Stimulated activated CD8-positive, alpha-beta memory T cell treated with anti-CD3 and anti-CD28 coated beads, Interleukin-4, amount 100 ng/mL, for 1 hour (primary cell): ENCODE measurements at places on chromosomes 6 and 20.

GRCh38 chr20:63545814-63546213, 1.7 kb downstream of the SRMS start:
- DNase-seq, result no peak

- DNase-seq, result no peak
Observed at GRCh38 chr6:28982476-28983266, 22.4 kb downstream of the ZNF311 start.

- DNase-seq, result no peak
Observed at GRCh38 chr6:35465646-35466045, 2.6 kb upstream of the RPL10A start.

DNA sequence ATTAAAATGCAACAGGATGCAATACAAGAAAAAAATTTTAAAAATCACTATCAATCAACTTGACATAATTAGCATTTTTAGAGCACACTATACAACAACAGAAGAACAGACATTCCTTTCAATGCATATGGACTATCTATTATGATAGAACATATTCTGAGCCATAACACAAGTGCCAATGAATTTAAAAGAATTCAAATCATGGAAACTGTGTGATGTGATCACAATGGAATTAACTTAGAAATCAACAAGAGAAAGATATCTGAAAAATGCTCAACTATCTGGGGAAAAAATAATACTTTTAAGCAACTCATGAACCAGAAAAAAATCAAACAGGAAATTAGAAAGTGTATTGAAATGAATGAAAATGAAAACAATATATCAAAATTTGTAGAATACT, 106.3 kb downstream of the ADTRP start:
- no peak for DNase-seq

- no peak for DNase-seq
Observed at GRCh38 chr6:106069478-106069877, 16.7 kb upstream of the PRDM1 start.

DNA sequence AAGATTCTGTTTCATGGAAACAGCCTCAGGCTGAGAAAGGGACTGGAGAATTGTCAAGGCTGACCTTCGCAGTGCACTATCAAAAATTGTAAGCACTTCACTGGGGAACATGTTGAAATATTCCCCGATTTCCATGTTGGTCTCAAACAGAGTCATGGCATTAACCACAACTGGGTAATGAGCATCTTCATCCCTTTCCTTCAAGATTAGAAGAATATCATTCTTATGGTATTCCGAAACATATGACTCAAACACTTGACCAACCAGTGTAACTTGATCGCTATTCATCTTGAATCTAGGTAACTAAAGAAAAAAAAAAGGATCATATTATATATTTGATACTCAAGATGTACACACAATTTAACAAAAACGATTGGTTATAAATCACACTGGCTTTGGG, 3.5 kb downstream of the MCM9 start:
- DNase-seq, result no peak

GRCh38 chr6:147774856-147775255, 266.4 kb downstream of the SAMD5 start:
- no peak for DNase-seq

- no peak for DNase-seq
Observed at GRCh38 chr6:28695715-28696114, 170.0 kb downstream of the GPX5 start.

DNA sequence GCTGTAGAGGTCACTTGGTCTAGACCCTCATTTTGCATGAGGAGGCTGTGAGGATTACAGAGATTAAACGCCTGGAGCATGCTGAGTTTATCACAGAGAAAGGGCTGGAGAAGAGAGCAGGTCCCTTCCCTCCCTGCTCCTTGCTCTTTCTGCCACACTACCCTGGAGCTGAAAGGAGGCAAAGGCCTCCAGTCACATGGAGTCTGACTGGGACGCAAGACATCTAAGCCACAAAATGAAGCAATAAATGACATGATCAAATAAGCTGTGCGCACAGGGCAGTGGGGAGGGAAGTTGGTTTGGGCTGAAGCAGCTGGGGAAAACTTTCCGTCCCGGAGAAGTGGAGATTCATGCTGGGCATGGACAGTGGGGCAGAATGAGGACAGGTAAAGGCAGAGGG, 33.3 kb downstream of the ATXN1 start:
- no peak for DNase-seq

GRCh38 chr6:87093651-87094050, 1.3 kb downstream of the CGA start:
- DNase-seq, result no peak

DNA sequence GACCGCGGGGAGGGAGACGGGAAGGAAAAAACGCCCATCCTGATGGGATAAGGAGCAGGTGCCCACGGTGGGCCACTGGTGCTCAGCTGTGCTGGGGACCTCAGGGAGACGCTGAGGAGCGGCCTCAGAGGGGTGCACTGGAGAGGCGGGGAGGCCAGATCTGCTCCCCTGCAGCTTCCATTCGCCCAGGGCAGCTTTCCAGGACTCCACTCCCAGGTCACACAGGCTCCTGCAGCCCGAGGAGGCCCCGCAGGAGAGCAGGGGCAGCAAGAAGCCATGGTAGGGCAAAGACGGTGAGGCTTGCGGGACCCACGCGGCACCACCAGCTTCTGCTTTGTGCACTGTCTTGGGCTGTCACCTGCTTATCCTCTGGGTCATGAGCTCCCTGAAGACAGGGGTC, 82.5 kb upstream of the SULF2 start:
- no peak for DNase-seq

DNA sequence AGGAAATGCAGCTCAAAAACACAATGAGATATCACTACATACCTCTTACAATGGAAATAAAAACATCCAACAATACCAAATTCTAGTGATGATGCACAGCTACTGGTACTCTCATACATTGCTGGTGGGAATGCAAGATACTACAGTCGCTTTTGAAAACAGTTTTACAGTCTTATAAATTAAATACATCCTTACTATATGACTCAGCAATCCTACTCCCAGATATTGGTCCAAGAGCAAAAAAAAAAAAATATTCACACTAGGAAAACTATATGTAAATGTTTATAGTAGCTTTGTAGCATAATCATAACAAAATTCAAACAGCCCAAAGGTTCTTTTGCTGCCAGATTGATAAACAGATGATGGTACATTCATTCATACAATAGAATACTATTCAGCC, 217.4 kb upstream of the FAM83B start:
- no peak for DNase-seq

DNA sequence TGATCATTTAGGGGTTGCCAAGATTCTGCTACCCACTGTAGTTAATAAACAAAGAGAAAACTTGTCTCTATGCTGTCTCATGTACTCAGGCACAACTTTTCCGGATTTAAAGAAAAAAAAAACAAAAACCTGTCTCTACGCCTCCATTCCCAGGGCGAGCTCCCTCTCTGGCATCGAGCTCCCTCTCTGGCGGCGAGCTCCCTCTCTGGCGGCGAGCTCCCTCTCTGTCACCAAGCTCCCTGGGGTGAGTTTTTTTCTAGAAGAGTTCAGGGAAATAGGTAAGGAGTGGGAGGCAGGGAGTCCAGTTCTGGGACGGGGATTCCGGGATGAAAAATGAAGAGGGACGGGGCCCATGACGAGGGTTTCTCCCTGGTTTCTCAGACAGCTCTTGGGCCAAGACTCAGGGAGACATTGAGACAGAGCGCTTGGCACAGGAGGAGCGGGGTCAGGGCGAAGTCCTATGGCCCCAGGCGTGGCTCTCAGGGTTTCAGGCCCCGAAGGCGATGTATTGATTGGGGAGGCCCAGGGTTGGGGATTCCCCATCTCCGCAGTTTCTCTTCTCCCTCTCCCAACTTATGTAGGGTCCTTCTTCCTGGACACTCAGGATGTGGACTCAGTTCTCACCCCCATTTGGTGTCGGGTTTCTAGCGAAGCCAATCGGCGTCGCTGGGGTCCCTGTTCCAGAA, 16.5 kb upstream of the HLA-A start:
- no peak for DNase-seq

- DNase-seq, result no peak
Observed at GRCh38 chr6:305371-306206, 13.3 kb downstream of the DUSP22 start.

- no peak for DNase-seq
Observed at GRCh38 chr6:68718385-68719073, 83.4 kb downstream of the ADGRB3 start.

DNA sequence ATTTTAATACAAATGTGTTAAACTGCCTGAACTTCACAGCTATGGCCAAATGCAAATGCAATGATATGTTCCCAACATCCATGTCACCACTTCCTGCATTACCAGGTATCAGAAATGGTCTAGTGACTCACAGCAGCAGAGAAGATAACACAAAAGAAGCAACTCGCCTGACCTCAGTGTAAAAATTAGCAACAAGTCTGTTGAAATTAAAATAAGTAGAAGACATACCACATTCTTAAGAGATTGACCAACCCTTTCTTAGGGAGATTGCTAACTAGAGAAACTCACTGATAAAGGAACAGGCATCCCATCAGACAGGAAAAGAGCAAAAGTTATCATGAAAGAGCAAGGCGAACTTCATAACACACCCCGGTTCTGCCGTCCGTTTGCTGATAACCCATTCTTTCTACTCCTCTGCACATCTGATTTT, 45.1 kb downstream of the RNASET2 start:
- DNase-seq, result no peak

- DNase-seq, result no peak
Observed at GRCh38 chr6:85864453-85865401, 222.0 kb upstream of the SYNCRIP start.

DNA sequence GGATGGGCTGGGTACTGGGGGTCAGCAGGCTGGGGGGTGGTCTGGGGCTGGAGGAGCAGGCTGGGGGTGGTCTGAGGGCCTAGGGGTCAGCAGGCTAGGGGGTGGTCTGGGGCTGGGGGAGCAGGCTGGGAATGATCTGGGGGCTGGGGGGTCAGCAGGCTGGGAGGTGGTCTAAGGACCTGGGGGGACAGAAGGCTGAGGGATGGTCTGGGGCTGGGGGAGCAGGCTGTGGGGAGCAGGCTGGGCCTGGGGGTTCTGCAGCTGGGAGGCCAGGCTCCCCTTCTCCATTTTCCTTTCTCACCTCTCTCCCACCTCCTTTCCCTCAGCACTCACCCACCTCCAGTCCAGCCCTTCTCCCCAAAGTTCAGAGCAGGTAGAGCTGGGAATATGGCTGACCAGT, 114.2 kb downstream of the PSMB1 start:
- DNase-seq, result no peak

- DNase-seq, result no peak
Observed at GRCh38 chr6:87902383-87902782, 145.3 kb upstream of the SPACA1 start.

- DNase-seq, result no peak
Observed at GRCh38 chr6:41475164-41475563, 71.0 kb upstream of the FOXP4 start.

DNA sequence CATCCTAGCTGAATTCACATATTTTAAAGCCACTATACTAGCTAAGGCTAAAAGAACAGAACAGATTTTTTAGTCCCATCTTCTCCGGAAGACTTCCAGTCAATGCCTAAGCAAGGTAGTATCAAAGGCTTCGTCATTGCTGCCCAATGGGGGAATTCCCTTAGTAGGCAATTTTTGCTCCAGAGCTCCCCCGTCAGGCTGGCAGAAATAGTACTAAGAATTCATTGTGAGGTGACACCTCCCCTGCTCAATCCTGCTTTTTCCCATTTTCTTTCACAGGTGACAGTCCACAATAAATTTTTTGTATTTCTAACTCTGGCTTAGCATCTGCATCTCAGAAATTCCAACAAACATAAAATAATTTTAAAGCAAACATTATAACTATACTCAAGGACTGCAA, 52.8 kb upstream of the SRSF6 start:
- no peak for DNase-seq

GRCh38 chr20:2751878-2752566, 48.4 kb downstream of the CPXM1 start:
- no peak for DNase-seq

GRCh38 chr6:85670573-85670972, 27.9 kb upstream of the SYNCRIP start:
- no peak for DNase-seq

DNA sequence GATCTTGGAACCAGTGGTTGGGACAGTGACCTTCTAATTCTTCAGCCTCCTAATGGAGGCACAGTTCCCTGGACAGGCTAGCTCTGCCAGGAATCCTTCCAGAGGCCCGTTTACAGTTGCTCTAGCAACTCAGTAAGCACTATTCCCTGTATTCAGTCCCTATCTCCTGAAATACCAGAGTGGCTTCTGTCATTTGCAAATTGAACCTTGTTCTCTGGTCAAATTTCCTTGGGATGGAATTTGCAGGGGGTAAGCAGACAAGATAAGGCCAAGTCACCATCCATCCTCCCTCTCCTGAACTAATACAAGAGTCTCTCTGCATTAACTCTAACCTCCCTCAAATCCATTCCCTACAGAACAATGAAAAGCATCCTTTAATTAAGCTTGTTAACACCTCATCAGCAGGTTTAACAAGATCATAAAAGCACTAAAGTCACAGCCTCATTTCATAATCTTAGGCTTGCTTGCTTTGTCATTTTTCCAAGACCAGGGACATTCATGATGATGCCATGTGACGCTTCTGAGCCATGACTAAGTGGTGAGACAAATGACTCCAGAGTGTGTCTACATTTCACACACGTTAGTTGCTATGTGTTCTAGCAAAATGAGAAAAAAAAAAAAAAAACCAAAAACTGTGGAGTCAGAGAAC, 37.1 kb downstream of the SLC22A23 start:
- DNase-seq, result no peak

DNA sequence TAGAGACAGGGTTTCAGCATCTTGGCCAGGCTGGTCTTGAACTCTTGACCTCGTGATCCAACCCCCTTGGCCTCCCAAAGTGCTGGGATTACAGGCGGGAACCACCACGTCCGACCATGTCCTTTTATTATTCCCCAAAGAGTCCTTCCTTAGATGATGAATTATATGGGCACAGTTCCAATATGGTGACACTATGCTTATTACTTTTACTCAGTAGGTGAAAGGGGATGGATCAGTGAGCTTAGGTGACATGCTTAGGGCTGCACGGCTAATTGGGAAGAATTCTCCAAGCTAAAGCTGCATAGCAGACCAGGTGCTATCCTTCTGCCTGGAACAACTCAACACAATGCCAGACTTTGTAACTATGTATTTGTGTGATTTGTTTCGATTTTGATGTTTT, 38.2 kb upstream of the TFAP2C start:
- no peak for DNase-seq

GRCh38 chr20:36112112-36112511, 42.4 kb upstream of the EPB41L1 start:
- DNase-seq, result no peak

- DNase-seq, result no peak
Observed at GRCh38 chr6:116102873-116103272, 2.2 kb downstream of the NT5DC1 start.
